ENCODE measurements at places on chromosomes 7 and 10. TPM values are rescaled to one million over a fixed set of nuclear protein-coding genes. Genes with fewer than 3 reads are reported as not detected.

- no peak for DNase-seq
Observed at GRCh38 chr10:74078037-74078436, 72.6 kb downstream of the AP3M1 start.

GRCh38 chr7:140156460-140157080 is 20.2 kb downstream of the KDM7A start:
- no peak for DNase-seq

GRCh38 chr10:95789902-95790301 is 33.9 kb downstream of the ENTPD1 start:
- no peak for DNase-seq

DNA sequence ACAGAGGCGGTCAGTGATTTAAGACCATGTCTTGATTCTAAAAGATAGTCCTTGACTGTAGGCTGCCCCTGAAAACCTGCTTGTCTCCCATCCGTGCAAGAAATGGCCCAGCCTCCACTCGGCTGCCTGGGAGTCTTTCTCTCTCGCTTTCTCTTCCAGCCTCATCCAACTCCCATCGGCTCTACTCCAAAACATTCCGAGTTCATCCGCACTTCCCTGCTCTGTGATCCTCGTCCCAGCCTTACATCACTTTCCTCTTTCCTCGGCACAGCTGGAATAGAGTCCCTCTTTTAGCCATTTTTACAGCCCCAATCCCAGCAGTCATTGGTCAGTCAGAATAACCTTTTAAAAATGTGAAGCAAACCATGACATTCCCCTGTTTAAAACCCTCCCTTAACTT is 135.1 kb downstream of the TAX1BP1 start:
- DNase-seq: no peak

DNA sequence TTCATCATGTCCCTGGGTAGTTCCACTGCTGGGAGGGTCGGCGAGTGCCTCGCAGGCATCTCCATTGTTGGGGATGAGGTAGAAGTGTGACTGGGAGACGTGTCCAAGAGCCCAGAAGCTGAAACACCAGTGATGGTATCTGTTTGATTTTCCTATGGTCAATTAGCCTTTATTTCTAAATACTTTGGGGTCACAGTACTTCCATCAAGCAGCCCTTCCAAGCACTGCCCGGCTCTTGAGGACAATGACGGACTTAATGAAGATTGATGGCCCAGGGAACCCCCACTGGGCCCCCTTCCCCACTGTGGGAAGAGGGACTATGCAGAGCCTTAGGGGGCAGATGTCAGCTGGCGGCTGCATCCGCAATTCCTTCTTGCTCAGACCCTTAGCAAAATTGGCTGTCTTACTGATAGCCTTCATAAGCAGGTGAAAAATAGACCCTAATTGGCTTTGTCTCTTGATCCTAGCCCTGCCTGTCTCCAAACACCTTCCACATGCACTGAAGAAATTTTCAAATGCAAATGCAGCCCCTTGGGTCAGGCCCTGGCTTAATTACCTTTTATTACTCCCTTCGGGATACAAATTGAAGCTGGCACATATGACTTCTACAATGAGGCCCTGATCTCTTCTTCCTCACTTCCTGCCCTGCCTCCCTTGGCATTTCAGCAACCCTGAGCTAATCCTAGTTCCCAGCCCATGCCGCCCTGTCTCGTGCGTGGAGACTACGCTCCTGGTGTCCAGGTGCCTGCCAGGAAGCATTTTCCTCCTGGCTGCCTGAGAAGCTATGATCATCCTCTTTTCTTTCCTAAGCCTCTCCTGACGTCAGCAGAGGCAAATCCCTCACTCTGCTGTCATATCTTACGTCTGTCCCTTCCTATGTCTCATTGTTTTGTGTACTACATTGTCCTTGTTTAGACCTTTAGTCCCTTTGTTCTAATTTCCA is 124.5 kb upstream of the GDF10 start:
- DNase-seq: no peak

DNA sequence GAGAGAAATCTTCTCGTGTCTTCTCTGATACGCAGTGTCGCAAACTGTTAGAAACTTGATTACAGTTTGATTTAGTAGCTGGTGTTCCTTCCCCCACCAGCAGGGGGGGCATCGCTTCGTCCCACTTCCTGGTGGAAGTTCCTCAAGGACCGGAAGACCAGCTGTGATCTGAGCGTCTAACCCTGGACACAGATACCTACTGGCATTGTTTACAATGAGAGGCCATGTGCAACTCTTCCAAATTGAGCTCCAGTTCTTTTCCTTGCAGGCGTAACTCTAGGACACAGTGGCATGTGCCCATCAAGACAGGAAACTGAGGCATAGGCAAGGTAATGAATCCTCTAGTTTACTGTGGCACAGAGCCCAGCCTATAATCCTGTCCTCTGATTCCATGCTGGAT is 219.0 kb downstream of the CCDC3 start:
- peak; percentile 39 for DNase-seq

DNA sequence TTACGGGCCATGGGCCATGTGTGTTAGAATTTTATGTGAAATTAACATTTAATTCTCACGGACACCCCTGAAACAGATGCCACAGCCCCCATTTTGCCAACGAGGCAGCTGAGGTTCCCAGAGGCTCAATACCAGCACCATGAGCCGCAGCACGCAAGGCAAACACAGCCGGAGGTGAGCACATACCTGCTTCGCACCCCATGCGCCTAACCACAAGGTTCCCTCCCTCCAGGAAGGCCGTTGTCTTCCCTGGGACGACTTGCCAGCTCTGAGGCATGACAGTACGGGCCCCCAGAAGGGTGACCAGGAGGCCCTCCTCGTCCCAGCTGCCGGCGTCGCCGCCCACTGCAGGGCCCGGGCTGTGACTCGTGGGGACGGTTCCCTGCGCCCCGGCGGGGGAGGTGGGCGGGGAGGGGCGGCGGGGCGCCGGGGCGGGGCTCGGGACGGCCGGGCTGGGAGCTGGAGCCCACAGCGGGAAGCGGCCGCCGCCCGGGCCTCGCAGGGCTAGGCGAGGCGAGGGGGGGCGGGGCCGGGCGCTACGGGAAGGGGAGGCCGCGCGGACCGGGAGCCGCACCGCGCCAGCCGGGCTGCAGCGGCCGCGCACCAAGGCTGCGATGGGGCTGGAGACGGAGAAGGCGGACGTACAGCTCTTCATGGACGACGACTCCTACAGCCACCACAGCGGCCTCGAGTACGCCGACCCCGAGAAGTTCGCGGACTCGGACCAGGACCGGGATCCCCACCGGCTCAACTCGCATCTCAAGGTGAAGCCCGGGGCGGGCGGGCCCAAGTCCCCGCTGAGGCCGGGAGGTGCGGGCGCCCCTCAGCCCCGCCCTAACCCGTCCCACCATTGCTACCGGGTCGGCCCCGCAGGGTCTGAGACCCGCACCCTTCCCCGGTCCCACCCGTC is at the start of gene CAV2:
Gene CAV2, plus strand, starts transcription at position 571 of the 910 bp plus-strand sequence. Its CDS starts 44 bp downstream, at position 615.
- peak; percentile 92 for DNase-seq

GRCh38 chr7:56229631-56230030 is 113.4 kb upstream of the NUPR2 start:
- no peak for DNase-seq

DNA sequence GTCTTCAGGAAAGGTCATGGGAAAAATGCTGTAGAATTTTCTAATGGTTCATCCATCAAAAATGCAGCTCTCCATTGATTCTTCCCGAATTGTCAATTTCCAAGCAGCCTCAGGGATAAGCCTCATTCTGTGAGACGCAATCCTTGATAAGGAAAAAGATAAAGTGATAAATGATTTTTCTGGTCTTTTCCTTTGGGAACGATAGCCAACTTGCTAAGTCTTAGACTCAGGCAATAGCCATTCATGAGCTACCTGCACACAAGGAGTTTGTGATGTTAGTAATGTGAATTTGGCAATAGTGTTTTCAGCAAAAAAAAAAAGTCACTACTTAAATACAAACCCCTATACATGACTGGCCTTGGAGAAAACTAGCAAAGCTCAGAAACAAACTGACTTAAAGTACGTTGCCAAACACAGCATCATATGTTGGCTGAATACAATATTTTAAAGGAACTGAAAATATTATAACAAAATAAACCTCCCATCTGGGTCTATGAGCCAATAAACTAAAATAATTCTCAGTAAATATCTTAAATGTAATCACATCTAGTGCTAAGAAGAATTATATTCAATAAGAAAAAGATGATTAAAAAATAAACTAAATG is 75.5 kb downstream of the KLF6 start:
- no peak for DNase-seq

GRCh38 chr7:107051376-107051775 is 6.9 kb downstream of the PRKAR2B start:
- DNase-seq: no peak

- no peak for DNase-seq
Observed at GRCh38 chr10:66784770-66785169, 141.1 kb upstream of the LRRTM3 start.

DNA sequence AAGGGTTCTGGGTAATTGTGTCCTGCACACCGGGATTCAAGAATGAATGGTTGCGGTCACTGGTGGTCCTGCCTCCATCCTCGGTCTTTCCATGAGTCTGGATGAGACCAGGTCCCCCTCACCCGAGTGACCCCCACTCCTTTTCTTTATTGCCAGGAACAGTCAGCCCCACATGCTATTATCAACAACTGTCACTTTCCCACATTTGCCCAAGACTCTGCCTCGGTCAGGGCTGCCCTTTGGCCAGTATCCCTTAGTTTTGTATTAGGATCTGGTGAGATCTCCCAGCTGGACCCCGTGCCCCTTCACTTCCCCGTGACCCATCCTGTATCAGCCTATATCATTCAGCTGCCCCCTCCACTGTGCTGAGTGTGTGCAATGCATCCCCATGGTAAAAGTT is 288.3 kb downstream of the ADARB2 start:
- DNase-seq: no peak

GRCh38 chr10:67779465-67780203 is 58.4 kb downstream of the DNAJC12 start:
- DNase-seq: no peak

- DNase-seq: no peak
Observed at GRCh38 chr10:13268841-13269240, 31.0 kb downstream of the PHYH start.

GRCh38 chr7:143898810-143899209 is 3.2 kb downstream of the TCAF1 start:
- no peak for DNase-seq

The MBL2 gene
- total RNA-seq: not detected

The PPIA gene
- 509 TPM for total RNA-seq

The ITGA8 gene
- total RNA-seq: 6.2 TPM

The ST7 gene
- 36.8 TPM for total RNA-seq

The ACTL6B gene
- not detected for total RNA-seq

The MET gene
- 13.3 TPM for total RNA-seq

Measured in right cardiac atrium (tissue), 5 donors.